CD4-positive, alpha-beta memory T cell (primary cell): ENCODE measurements at places on chromosomes 1 and 21. TPM values are rescaled to one million over a fixed set of nuclear protein-coding genes. Genes with fewer than 3 reads are reported as not detected.

Gene CD1B
- not detected for total RNA-seq

Gene JUN
- total RNA-seq, result 19.0 TPM

Gene DISC1
- 18.0 TPM for total RNA-seq

Gene CCDC18
- total RNA-seq, result 9.0 TPM

Gene DYNLT5
- total RNA-seq, result not detected

Gene AK5
- 17.0 TPM for total RNA-seq

Gene LAPTM5
- 587 TPM for total RNA-seq

Gene SLC35D1
- total RNA-seq, result 16.9 TPM

Gene GSTM4
- total RNA-seq, result 12.6 TPM

Gene SLAMF6
- 56.4 TPM for total RNA-seq
